NCI-H1436 treated with DMSO at 0.1 percent for 48 hours (cell line): ENCODE measurements at places on chromosomes 5 and 9.

DNA sequence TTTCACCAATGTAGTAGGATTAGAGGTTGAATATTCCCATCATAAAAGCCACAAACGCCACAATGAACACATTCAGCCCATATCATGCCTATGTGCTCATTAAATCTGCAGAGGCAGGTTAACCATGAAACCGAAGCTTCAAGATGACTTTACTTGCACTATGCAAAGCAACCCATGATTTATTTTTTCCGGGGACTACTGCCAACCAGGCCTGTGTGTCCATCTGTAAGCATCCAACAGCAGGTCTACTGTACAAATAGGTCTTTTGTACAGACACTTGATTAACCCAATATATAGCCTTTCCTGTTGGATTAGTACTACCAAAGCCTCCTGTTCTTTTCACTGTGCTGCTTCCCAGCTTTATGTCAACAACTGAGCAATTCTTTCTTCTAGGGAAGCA, 104.9 kb upstream of the CDH10 start:
- DNase-seq: no peak

- DNase-seq: no peak
These were observed 33.9 kb downstream of the TRIP13 start for GRCh38 chr5:926417-927171.

DNA sequence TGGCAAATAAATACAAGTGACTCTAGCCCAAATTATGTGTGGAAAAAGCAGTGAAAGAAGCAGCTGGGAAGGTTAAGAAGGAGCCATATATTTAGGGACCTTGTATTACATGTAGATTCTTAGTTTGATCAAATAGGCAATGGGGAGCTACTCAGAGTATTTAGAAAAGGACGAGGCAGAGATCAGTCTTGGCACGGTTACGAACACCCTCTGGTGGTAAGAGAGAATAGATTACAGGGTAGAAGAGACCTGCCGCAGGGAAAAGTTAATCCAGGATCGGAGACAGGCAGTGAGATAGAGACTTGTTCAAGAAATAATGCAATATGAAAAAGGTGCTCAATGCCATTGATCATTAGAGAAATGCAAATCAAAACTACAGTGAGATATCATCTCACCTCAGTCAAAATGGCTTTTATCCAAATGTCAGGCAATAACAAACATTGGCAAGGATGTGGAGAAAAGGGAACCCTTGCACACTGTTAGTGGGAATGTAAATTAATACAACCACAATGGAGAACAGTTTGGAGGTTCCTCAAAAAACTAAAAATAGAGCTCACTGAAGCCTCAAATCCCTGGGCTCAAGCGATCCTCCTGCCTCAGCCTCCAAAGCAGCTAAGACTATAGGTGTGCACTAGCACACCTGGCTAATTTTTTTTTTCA, 12.0 kb downstream of the INIP start:
- no peak for DNase-seq

DNA sequence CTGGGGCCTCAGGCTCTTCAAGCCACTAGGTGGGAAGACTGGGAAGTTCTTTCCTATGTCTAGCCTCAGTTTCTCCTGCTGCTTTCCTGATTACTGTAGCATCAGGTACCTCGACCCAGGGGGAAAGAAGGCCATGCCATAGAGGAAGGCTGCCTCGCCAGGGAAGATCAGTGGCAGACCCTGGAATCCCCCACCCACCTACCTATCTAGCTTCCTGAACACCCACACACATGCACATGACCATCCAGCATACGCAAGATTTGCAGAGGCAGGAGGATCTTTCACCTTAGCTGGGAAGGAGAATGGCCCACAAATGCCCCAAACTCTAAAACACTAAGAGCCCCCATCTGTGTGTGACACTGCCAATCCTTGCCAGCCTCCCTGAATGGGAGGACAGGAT, 8.0 kb downstream of the NR5A1 start:
- no peak for DNase-seq

- DNase-seq: no peak
These were observed 139.0 kb downstream of the BOD1 start for GRCh38 chr5:173477345-173478040.

DNA sequence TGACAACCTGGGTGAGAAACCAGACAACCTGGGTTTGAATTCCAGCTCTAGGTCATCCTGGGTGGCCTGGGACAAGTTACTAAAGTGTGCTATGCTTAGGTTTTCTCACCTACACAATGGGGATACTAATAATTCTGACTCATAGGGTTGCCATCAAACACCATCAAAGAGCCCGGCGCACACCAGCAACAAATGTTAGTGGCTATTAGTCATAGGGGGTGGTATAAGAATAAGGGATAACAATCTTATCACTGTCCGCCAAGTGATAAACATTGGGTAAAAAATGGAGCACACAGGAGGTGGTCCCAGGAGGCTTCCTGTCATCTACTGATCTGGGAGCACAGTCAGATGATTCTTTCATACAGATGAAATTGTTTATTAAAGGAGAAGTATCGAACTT, 61.4 kb upstream of the AFAP1L1 start:
- no peak for DNase-seq
